Karpas-422 (cell line): ENCODE measurements at places on chromosomes 11 and 22. TPM values are rescaled to one million over a fixed set of nuclear protein-coding genes. Genes with fewer than 3 reads are reported as not detected.

PAX6 gene
- 0.61 and 5.9 TPM in 2 replicates for total RNA-seq

APBB1 gene
- not detected in 2 replicates for total RNA-seq

GRCh38 chr11:86491027-86491426 is 116.3 kb downstream of the CCDC81 start:
- no peaks in the 10 kb centered on the region for H3K27me3 ChIP-seq
- no peak overlapping the region for H3K4me3 ChIP-seq
- H3K27ac ChIP-seq = no peak overlapping the region
- no peaks in the 10 kb centered on the region for H3K36me3 ChIP-seq
- DNase-seq = no peak

- H3K4me1 ChIP-seq = no peaks in the 10 kb centered on the region
- H3K4me3 ChIP-seq = no peak overlapping the region
- H3K36me3 ChIP-seq = no peaks in the 10 kb centered on the region
Measured at GRCh38 chr11:130766650-130767565, 149.4 kb downstream of the SNX19 start.

- H3K27me3 ChIP-seq = no peaks in the 10 kb centered on the region
- no peak for DNase-seq
- no peak overlapping the region for H3K27ac ChIP-seq
- H3K36me3 ChIP-seq = peaks cover 4% of the 10 kb centered on the region; the same call in 1 of the 2 replicates
- peaks cover 7% of the 10 kb centered on the region; the same call in 1 of the 2 replicates for H3K4me1 ChIP-seq
Measured at GRCh38 chr11:72013765-72014711, 15.3 kb downstream of the IL18BP start.

DNA sequence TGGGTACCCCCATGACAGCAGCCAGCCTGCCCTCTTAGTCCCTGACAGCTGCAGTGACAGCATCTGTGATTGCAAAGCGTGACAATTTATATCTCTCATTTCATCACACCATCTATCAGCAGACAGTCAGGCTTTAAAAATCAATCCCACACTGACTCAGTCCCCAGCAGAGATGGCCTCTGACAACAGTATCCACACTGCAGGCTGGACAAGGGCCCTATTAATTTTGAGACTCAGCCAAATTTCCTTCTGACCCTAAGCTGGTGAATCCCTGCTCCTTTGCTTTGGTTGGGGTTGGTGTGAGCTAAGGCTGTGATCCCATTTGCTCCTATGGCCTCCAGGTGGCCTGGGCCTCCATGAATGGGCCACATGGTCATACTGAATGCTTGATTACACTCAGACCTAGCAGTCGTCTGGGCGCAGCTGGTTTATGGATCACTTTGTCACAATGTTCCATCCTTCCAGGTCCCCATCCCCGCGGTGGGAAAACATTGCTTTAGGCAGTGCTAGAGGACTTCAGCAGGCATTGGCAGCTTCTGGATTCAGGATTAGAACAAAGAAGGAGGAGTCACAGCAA is 68.2 kb upstream of the B3GAT1 start:
- H3K4me1 ChIP-seq = no peaks in the 10 kb centered on the region
- no peak for DNase-seq
- H3K27me3 ChIP-seq = no peaks in the 10 kb centered on the region
- no peak overlapping the region for H3K4me3 ChIP-seq
- H3K27ac ChIP-seq = no peak overlapping the region

GRCh38 chr22:25745341-25746011 is 3.5 kb downstream of the MYO18B start:
- no peak for DNase-seq
- no peaks in the 10 kb centered on the region for H3K36me3 ChIP-seq
- no peak overlapping the region for H3K4me3 ChIP-seq
- no peaks in the 10 kb centered on the region for H3K27me3 ChIP-seq
- no peak overlapping the region for H3K27ac ChIP-seq
